ENCODE measurements at places on chromosomes 7 and 10.

DNA sequence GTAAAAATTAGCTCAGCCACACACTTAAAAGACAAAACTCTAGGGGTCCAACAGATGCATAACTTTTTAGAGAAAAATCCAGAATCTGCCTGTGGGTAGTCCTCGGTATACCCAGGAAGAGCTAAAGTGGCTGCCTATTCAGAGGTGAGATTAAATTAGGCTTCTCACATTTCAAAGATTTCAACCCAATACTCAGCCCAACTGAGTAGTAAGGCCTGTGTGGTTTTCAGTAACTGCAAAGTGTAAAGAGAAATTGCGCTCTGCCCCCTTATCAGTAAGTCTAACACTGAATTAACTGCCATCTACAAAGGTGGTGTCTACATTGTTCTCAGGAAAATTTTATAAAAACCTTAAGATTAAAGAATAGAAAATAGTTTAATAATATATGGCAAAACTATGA is 88.2 kb downstream of the ELMO1 start:
- no peak for DNase-seq

- no peak for DNase-seq
These were observed 7.7 kb downstream of the LBX1 start for GRCh38 chr10:101221549-101221948.

- no peak for DNase-seq
These were observed 156.1 kb upstream of the NPY start for GRCh38 chr7:24127930-24128329.

DNA sequence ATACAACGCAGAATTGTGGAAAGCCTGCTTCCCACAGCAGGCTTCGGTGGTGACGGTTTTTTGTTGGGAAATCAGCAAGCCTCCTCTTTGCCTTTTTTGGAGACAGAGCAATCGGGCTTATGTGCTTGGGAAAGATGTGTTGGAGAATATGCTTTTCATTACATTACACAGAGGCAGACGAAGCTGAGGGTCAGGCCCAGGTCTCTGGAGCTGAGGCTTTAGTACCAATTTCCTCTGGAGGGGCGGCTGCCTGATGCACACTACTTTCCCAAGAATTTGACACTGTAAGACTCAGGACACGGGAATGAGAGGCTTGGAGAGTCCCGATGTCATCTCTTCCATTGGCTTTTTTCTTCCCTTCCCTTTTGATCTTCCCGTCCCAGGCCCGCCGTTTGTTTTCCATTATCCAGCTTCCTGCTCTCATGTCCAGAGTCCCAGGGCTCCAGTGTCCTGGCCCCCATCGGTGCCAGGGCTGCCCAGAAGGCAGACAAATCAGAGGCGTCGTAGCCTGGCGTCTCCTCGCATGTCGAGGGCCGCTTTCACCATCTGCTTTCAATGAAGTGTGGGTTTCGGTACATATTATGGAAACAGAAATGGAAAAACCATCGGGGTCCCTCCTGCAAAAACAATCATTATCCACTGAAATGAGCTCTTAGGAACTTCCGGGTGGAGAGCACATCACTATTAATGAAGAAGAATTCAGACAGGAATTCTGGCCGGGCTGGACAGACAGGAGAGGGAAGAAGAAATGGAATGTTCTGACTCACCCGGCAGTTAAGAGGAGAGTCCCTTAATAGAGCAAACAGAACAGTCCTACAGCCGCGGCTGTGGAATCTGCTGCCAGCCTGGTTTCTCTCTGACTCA is 123.0 kb upstream of the JCAD start:
- DNase-seq = no peak

DNA sequence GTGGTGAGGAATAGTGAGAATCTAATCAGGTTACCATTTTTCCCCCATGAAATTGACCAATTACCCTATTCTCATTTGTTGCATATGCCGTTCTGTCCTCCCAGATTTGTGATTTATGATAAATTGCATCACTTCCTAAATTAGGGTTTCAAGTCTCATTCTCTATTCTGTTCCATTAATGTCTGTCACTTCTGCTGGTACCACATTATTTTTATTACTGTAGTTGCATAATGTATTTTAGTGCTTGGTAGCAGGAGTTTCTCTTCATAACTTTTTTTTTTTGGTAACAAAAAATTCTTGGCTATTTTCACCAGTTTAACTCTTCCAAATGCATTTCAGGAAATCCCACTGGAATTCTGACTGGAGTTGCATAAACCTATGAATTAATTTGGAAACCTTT is 44.0 kb upstream of the FAM133B start:
- no peak for DNase-seq

GRCh38 chr10:119477444-119477843 is 65.1 kb downstream of the RGS10 start:
- no peak for DNase-seq

- no peak for DNase-seq
These were observed 104.1 kb downstream of the PHF14 start for GRCh38 chr7:11077816-11078215.

DNA sequence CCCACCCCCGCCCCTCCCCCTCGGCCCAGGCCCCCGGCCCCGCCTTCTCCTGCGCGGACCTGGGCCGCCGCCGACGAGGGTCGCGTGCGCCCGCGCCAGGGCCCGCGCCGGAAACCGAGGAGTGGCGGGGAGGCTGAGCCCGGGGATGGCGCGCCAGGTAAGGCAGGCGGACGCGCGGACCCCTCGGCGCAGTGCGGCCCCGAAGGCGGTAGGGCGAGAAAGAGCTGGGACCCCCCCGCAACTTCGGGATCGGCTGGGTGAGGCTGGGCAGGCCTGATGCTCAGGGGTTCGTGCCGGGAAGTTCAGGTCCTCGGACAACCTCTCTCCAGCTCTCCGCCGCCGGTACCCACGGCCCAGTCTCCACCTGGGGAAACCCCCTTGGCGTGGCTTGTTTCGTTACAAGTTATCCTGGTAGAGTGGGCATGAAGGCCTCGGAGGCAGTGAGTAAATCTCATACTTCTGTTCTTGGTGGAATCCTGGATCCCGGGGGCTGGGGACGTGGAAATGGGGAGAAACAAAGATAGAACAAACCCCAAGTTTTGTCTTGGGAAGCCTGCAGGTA is 58.4 kb downstream of the ZNF467 start:
- no peak for DNase-seq

- peak; percentile 24 for DNase-seq
These were observed 59.6 kb upstream of the TRIL start for GRCh38 chr7:29017713-29018112.

Measured in NCI-H2081 treated with DMSO at 0.1 percent for 48 hours (cell line).